ENCODE measurements at places on chromosomes 5 and 9. TPM values are rescaled to one million over a fixed set of nuclear protein-coding genes. Genes with fewer than 3 reads are reported as not detected.

- no peak for DNase-seq
Observed at GRCh38 chr9:135741276-135742219, 39.6 kb downstream of the KCNT1 start.

- no peak for DNase-seq
Observed at GRCh38 chr5:175288048-175288621, 155.8 kb downstream of the DRD1 start.

GRCh38 chr5:103582364-103582763 is 19.8 kb upstream of the NUDT12 start:
- DNase-seq: peak; percentile 35

GRCh38 chr5:135391116-135391868 is 7.7 kb downstream of the MACROH2A1 start:
- peak; percentile 10 for DNase-seq

NTRK2 gene
- not detected for polyA plus RNA-seq
